Stimulated activated CD8-positive, alpha-beta memory T cell treated with anti-CD3 and anti-CD28 coated beads, Interleukin-2, amount 100 ng/mL, for 48 hours (primary cell): ENCODE measurements at places on chromosomes 3 and 15.

- no peak for DNase-seq
These were observed 356.3 kb upstream of the C2CD4B start for GRCh38 chr15:62521396-62521795.

DNA sequence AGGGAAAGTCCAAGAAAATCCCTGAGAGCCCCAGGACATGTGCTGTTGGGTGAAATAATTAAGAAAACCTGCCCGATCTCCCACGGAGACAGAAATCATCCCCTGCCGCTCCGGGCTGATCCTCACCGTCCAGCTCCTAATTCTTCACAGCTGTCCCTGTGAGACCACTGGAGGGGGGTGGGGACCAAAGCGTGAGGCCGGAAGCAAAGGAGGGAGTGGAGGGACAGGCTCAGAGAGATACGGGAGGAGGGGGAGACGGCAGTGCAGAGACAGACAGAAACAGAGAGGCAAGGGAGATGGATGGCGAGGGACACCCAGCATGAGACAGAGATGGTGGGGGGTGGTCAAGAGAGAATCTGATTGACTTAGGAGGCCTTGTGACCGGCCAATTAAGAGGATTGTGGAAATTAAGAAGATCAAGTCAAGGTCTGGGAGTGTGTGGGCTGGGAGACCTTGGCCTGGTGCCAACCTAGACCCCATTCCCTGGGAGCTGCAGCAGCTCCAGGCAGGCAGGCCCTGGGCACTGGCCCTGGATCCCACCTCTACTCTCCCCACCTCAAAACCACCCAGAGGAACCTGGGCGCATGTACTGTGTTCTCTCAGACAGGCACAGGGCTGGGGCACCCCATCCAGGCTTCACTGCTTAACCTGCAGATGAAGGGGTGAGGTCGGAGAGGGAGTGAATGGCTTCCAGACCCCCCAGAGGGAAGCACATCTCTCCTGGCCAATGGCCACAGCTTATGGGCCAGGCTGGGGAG is 113.2 kb upstream of the ALDH1A3 start:
- no peak for DNase-seq

GRCh38 chr3:59998058-59998457 is 948.2 kb upstream of the CFAP20DC start:
- DNase-seq: no peak

- no peak for DNase-seq
These were observed 288.9 kb downstream of the EFHB start for GRCh38 chr3:19645093-19645492.

- DNase-seq: no peak
These were observed 13.4 kb upstream of the TBC1D5 start for GRCh38 chr3:17755836-17756235.

DNA sequence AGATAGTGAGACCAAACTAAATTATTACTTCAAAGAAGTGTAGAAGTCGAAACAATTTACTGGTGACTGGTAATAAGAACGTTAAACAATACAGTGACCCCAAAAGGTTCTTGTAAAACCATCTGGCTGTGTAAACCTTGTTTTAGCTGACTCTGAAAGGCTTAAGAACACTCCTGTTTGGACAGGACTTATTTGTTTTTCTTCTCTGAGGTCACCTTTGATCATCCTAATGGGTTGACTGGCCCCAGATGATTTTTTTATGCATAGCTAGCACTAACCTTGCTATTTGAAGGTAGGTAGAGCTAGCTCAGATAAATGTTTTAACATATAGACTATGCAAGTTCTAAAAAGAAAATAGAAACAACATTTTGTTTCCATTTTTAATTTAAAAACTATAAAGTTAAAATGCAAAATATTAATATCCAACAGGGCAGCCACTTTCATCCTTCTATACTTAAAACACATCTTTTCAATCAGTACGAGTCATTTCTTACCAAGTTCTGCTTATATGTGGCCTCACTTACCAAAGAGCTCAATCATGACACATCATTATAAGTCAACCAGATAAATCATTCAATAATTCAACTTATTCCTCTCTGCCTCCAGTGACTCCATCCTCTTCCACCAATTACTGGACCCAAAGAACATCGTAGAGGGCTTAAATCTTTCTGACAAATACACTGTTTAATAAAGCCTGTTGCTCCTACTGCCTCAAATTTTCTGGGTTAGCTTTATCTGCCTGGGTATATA is 158.8 kb downstream of the SSR3 start:
- DNase-seq: no peak

DNA sequence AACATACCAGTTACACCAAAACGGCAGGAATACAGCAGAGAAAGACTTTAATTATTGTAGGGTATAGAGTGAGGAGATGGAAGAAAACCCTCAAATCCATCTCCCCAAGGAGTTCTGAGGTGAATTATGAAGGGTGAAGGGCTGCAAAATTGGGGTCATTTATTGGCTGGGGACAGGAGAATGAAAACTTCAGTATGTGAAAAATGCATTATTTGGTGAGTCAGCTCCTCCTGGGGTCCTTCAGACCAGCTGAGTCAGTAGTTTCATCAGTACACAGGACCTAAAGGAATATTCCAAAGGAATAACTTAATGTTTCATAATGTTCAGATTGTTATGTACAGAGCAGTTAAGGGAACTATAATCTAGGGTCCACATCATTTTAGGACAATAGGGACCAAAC is 566.0 kb downstream of the GBE1 start:
- DNase-seq: no peak

GRCh38 chr3:156579427-156579851 is 24.5 kb upstream of the SSR3 start:
- DNase-seq: no peak

DNA sequence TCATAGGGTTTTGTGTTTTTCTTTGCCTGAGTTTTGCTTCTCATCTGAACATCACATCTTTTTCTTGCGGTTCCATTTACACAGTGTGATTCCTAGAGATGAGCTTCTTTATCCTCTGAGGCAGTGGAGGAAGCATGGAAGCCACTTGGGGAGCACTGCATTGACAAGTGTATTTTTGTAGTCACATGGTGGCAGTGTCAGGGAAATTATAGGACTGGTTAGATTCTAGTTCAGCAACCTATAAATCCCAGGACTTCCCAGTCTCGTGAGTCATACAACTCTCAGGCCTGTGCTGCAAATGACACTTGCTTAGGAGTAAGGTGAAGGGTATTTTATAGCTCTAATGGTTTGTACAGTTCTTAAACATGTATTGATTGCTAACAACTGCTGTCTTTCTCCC is 58.4 kb downstream of the RBM6 start:
- no peak for DNase-seq
